ENCODE measurements at places on chromosomes 1 and 21.

DNA sequence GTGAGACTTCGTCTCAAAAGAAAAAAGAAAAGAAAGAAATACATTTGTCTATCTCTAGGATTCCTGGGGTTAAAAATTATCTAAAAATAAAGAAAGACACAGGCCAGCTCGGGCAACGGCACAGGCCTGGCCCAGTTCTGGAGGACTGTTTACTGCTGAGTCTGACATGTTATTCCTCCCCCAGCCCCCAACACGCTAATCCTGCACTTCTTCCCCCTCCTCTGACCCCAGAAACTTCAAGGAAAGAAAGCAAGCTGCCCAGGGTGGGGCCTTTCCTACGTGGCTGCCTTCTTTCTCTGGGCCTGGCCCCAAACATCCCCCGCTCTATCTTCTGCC, 40.0 kb downstream of the ACOT7 start:
- no peak for DNase-seq

GRCh38 chr1:36580524-36580923, 97.8 kb upstream of the CSF3R start:
- DNase-seq = no peak

DNA sequence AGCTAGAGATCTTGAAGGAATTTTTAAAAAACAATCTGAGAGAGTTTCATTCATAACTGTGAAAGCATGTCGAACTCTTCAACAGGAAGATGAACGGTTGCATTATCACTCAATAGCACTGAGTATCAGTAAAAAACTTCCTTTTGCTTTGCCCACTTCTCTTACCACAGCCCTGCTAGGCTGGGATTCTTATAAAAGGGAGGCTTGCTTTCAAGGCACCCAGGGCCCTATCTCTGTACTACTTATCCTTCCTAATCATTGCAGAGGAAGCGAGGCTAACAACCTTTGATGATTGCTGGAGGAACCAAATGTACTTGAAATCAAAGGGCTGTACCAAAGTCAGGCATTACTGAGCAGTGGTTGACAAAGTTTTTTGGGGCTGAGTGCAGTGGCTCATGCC, 71.2 kb downstream of the SNRPE start:
- DNase-seq = no peak

DNA sequence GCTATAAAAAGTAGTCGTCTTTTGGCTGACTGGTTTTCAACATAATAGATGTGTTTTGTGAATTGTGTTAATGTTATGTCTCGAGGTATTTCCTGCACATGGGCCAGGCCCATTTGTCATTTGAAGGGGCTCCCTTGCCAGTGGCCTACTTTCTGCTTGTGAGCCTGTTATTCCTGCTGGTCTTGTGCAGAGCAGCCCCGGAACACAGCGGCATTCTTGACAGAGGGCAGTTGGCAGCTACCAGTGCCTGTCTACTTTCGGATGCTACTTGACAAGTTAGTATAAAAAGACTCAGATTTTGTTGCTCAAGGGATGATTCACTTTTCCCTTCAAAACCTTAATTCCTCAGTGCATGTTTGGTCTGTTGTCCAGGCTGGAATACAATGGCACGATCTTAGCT, 28.5 kb downstream of the PGM1 start:
- DNase-seq = no peak

- DNase-seq = no peak
Measured at GRCh38 chr1:36542024-36542961, 59.6 kb upstream of the CSF3R start.

DNA sequence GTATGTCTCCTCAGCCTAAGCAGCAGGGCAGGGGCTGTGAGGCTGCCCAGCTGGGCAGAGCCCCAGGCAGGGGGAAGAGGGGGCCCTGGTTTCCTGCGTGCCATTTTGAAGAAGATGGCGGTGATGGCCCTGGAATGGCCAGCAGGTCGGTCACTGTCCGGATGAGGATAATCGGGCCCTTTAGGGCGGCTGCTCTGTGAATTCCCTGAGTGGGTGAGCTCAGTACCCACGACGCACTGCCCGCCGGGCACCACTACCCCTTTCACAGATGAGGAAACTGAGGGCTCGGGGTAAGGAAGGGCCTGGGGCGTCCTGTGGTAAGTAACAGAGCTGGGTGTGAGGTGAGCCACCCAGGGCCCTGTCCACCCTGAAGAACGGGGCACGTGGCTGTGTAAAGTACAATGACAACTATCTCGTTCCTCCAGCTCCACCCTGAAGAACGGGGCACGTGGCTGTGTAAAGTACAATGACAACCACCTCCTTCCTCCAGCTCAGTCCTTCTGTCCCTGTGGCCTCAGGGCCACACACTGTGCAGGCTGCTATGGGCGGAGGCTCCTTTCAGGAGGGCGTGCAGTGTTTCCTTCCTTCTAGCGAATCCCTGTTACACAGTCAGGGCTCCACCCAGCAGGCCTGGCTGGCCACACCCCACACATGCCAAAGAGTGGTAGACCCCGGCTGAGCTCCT, 23.2 kb downstream of the ITGB2 start:
- DNase-seq = no peak

GRCh38 chr1:218643926-218644325, 298.8 kb downstream of the TGFB2 start:
- DNase-seq = no peak

- no peak for DNase-seq
Measured at GRCh38 chr1:36342426-36343185, 19.2 kb upstream of the EVA1B start.

DNA sequence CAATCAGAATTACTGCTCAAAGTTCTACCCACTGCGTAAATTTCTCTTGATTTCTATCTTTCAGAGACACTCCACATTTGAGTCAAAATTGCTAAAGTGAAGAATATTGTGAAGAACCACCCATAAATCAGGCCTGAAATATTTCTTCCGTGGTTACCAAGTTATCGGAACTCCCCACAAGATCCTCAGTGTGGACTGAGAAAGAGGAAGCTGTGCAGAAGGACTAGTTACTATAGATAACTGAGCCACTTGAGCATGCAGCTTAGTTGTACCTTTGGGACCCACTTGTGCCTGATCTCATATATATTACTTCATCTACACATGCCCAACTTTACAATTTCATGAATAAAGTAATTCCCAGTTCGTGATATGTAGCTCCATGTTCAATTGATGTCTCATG, 18.4 kb downstream of the RWDD3 start:
- DNase-seq = no peak

DNA sequence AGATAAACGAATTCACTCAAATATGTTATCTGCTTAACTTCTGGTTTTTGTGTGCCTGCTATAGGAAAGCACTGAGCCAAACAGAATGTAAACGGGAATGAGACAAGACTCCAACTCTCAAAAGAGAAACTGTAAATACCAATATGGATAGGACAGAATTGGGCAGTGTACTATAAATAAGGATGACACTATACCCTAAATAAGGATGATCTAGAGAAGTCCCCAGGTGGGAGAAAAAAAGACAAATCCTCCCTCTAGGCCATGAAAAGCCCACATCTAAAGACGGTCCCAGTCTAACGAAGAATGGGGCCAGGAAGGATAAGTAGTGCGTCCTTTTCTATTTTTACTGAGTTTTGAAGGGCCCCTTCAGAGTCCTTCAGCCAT, 1.5 kb upstream of the GABPB2 start:
- DNase-seq = no peak

DNA sequence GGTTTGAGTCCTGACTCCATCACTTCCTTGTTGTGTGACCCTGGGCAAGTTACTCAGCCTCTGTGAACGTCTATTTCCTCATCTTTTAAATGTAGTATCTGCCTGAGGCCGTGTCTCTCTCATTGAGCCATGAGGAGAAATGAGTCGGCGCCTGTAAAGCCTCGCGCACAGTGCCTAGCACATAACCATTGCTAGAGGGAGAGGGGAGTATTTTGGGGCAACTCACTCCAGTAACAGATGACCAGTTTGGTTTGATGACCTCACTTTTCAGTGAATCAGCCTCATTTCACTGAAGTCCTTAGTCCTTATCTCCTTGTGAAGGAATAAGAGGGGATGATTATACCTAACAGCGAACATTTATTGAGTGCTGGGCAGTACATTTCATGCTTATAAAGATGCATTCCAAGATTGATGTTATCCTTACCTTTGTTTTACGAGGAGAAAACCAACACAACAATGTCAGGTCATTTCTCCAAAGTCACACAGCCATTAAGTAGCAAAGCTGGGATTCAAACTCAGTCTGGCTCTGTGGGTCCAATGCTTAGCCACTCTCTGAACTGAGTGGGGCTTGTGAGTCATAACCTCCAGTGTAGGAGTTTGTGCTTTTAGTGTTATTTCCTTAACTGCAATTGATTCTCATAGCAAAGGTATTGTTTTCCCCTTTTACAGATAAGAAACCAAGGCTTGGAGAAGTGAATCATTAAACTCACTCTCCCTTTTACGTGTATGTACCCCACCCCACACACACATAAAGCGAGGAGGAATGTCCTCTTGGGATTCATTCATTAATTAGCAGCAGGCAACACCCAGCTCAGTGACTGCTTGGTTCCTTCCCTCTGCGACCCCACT, 25.9 kb downstream of the KCNC4 start:
- peak; percentile 26 for DNase-seq

DNA sequence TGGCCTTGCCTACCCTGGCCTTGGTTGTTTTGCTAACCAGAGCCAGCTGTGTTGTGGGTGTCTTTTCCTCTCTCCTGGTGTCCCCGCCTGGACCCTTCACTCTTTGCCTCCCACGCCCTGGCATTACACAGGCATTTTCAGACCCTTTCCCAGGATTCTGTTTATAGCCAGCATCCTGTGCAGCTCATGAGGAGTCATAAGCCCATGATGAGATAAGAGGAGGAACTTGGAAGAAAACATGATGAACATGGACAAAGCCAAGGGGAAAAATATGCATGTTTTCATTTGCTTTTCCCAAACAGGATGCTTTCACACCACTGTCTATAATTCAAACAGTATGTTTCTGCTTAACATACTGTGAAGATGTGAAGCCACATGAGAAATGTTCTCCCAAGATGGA, 18.7 kb upstream of the WARS2 start:
- no peak for DNase-seq

DNA sequence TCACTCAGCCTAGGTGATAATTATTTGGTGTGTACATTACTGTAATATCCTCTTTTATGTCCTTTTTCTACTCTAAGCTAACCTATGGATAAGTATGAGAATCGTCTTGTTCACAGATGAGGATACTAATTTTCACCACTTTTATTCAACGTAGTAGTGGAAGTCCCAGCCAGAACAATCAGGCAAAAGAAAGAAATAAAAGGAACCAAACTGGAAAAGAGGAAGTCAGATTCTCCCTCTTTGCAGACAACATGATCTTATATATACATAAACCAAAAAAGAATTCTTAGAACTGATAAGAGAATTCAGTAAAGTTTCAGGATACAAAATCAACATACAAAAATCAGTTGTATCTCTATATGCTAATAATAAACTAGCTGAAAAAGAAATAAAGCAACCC, 12.6 kb upstream of the RGL1 start:
- no peak for DNase-seq

DNA sequence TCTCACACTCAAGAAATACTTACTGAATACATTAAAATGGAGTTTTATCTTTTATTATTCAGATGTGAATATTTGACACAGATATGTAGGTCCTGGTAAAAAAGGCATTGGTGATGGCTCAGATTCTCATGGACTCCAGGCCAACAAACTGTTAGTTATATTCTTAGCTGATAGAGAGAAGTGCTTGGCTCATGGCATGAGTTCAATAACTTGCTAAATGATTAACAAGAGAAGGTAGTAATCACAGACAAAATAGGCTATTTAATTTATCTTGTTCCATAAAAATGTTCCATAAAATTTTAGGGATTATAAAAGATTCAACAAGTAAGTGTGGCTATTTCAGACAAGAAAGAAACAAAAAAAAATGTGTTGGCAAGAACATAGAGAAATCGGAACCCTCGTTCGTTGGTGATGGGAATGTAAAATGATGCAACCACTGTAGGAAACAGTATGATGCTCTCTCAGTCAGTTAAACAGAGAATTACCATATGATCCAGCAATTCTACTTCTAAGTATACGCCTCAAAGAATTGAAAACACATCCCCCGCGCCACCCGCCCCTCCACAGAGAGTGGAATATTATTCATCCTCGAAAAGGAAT, 737.8 kb upstream of the ADAMTS5 start:
- no peak for DNase-seq

- no peak for DNase-seq
Measured at GRCh38 chr1:46041974-46042373, 90.5 kb downstream of the PIK3R3 start.

GRCh38 chr1:175338387-175339135, 146.0 kb upstream of the KIAA0040 start:
- no peak for DNase-seq

GRCh38 chr1:235313262-235313661, 14.7 kb downstream of the ARID4B start:
- no peak for DNase-seq

GRCh38 chr1:59900640-59901039, 25.9 kb downstream of the CYP2J2 start:
- no peak for DNase-seq

DNA sequence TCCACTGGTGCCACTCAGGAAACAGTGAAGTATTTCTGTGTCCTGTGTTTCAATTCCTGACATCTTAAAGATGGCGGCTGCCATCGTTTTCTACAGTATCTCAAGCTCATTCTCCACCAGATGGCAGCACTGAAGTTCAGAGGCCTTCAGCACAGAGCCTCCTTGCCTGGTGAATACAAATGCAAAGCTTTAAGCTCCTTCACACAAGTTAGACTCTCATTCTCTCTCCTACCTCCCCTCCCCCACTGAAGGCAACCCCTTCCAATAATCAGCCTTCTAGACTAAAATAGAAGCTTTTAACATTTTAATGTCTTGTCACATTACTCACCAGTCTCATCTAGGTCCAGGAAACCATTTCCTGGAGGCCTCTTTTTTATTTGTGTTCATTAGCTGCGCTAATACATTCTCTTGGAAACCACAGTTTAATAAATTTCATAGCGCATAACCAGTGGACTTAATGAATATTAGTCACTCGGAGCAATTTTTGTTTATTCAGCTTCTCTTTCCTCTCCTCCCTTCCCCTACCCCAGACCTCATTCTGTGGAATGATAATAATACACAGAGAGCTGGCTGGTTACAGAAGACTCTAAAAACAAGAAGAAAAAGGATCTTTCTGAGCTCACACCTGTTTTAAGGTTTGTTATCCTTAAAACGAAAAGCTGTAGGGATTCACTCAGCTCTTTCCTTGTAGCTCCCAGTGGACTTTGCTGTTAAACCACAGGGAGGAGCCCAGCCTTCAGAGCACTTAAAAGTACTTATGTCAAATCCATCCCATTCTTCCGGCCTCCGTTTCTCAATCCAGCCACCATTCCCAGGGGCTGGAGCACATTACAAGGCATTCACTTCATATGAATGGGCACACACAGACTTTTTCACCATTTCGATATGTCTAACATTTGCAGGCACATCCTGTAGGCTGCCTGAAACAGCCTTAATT, 384.9 kb downstream of the HLX start:
- peak; percentile 13 for DNase-seq

DNA sequence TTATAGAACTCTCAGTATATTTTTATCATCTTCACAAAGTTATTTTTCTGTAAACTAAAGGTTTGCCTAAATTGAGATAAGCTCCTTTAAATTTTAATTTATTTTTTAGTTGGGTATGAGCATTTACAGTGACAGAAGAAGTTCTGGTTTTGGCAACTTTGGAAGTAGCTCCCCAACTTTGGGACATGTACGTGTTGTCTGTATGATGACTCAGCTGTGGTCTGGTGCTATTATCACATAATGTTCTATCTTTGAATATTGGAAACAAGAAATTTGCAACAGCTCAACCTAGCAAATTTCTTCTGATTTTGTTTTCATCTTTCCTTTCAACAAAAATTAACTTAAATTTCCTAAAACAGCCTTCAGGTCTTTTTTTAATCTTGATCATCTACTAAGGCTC, 46.6 kb upstream of the C1orf105 start:
- no peak for DNase-seq
